ENCODE measurements at places on chromosomes 7 and 10.
A peak's percentile ranks its signal among the peaks of the same experiment; 100 is the strongest.

DNA sequence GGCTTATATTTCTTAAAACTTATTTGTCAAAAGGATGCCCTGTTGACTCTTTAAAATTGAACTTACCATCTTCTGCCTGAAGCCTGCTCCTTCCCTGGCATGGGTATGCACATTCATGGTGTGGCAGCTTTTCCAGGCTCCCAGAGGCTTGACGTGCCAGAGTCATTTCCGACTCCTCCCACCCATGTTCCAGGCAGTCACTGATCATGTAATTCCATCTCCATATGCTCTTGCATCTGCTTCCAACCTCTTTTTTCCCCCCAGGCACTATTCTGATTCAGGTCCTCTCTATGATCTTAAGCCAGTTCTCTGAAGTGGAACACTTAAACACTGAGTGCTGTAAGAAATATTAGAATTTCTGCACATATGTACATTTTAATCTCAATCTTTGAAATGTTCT lies 82.2 kb downstream of the CFAP58 start:
- DNase-seq: peak; percentile 61

- DNase-seq: no peak
Measured at GRCh38 chr7:107891636-107892366, 818 bp downstream of the DLD start.

GRCh38 chr7:125599387-125599786 lies 669.8 kb upstream of the POT1 start:
- no peak for DNase-seq

- DNase-seq: no peak
Measured at GRCh38 chr7:146291900-146292299, 175.3 kb downstream of the CNTNAP2 start.

GRCh38 chr10:93436591-93437085 lies 45.5 kb downstream of the MYOF start:
- no peak for DNase-seq

DNA sequence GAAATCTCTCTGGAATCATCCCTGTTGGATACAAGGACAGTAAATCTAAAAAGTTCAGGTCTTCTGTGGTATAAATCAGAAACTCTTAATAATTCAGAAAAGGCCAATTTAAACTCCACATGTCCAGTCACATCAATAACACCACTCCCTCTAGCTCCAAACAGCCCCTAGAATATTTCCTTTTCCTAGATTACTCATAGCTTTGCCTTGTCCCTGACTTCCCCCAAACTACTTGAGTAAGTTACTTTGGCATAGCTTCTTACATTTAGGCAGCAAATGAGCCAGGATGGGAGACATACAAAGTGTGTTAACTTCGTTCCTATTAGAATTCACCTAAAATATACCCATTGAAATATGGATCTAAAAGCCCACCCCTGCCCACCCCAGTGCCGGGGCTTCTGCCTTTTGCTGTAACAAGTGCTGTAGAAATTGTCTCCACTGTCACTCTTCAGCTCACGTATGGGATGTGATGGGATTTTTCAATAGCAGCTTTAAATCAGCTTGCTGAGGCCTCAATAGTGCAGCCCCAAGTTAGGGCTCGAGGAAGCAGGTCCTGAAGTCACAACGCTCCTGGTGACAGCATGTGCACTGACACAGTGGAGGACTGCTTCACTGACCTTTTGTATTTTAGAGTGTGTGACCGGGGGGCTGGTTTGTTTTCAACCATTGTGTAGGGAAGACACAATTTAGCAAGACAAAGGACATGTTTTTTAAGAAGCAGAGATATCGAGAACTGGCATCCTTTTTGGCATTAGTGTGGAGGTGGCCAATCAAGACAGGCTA lies 218.2 kb upstream of the KMT2E start:
- no peak for DNase-seq

- no peak for DNase-seq
Measured at GRCh38 chr10:106815427-106816043, 349.0 kb downstream of the SORCS1 start.

DNA sequence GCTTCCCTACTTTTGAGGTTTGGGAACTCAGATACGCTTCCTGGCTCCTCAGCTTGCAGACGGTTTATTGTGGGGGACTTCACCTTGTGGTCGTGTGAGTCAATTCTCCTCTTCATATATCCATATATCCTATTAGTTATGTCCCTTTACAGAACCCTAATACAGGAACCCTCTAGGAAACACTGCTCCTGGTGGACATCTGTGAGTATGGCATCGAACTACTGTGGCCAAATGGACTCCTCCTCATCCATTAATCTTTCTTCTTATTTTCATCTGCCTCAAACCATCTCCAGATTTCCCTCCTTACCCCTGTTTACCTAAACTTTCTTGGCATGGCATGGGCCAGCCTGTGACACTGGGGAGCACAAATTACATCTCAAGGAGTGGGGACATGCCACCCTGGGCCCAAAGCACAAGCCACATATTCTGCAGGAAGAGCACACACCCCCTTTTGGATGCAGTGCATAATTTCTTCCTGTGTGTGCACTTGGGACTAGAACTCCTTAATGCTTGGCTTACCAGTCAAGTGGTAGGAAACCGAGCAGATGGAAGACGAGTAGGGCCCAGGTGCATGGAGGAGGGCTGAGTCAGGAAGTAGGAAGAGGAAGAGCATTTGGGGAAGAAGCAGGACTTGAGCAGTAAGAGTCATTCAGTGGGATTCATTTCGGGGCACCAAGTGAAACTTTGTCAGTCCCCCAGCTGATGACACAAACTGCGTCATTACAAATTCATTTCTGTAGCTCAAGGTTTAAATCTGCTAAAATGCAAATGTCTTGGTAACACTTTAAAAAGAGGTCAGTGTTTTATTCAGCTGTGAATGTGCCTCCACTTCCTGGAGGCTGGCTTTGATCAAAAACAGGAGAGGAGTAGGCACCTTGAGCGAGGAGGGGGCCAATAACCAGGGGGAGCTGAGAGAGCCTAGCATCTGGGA lies 80.8 kb upstream of the PLXNA4 start:
- peak; percentile 75 for DNase-seq

DNA sequence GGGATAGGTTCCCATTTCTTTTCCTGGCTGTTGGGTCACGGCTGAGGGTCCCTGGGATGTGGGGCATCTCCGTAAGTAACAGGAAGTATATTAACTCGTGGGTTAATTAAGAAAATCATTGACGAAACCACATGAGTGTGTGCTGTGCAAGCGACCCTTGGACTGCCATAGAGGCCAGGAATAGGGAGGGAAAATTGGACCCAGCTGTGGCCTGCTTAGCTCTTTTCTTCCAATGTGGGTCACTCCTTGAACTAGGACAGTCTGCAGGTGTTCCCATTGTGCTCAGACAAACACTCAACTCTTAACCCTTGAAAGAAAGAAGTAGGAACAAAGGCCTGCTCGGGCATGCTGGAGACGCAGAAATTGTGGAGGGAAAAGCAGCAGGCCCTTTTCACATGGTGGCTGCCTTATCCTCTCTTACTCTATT lies 25.6 kb upstream of the PLEKHA1 start:
- no peak for DNase-seq

DNA sequence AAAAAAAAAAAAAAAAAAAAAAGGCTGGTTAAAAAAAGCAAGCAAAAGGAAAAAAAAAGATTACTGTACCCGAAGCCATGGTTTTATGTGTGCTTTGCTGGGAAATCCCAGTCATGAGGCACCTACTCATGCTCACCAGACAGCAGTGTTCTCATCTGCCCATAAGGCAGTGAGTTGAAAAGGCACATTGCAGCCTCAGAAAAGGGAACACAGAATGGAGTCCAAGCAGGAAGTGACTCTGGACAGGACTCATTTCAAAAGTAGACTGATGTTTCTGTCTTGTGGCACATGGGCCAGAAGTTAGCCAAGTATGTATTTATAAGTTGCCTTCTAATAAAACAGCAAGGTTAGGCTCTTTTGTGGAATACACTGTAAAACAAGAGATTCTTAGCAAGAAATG lies 40.2 kb downstream of the PDSS1 start:
- DNase-seq: no peak

DNA sequence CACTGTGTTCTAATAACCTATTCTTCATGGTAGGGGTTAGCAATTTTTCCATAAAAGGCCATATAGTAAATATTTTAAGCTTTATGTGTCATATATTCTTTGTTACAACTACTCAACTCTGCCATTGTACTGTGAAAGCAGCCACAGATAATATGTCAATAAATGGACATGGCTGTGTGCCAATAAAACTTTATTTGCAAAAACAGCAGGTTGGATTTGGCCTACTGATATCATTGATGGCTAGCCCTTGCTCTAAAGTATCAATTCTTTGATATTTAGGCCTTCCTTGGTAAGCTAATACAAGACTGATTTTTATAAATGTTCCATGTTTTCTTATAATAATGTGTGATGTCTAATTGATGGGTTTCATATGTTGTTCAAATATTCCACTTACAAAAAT lies 77.2 kb upstream of the OPALIN start:
- no peak for DNase-seq

DNA sequence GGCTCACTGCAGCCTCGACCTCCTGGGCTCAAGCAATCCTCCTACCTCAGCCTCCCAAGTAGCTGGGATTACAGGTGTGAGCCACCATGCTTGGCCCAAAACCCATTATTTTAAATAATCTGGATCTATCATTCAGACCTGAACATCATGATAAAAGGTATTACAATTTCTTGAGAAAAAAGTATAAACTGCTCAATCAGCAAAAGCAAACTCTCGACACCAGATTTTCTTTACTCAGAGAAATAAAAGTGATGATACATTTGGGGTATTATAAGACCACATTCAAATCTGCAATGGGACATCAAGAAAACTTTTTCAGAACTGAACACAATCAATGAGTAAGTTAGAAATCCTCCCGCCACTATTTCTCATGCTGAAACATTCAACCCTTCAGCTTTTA lies 41.2 kb downstream of the JMJD1C start:
- no peak for DNase-seq

- no peak for DNase-seq
Measured at GRCh38 chr10:68721673-68722335, 765 bp downstream of the CCAR1 start.

DNA sequence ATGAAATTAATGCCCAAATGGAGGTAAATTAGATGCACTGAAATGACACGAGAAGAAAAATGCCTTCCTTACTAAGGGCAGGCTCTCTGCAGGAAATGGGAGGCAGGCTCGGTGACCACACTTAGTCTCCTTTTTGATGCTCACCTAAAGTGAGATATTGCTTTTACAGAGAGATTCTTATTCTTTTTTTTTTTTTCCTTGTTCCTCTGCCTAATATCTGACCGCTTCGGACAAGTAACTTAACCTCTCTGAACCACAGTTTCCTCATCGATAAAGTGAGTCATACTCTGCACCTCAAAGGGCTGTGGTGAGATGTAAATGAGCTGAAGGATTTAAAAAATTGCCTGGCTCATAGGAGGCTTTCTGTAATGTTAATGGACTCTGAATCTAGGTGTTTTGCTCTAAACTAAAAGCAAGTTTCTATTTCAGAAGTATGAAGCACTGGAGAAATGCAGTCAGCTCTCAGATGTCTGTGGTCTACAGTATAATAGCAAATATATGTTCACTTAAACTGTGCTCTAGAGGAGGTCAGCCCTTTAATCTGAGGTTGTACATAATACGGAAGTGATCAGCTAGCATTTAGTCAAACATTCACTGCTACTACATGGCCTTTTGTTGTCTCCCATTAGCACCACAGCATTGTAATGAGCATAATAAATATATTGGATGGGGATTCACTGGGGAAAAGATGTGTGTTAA lies 23.2 kb downstream of the NKX2-3 start:
- DNase-seq: no peak

DNA sequence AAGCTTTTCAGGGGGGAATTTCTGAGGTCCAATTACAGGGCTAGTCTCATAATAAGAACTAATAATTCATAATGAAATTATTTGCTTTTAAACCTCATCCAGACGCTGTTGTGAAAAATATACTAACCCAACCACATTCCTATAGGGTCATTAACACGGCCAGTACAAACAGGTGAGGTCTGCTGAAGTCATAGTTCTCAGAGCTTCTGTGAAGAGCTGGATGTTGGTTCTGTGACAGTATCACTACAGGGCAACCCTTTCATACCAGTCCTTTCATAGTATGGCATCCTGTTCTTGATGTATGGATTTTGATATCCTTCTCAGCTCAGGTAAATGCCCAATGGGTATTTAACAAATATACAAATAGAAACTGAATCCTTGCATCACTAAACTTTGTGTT lies 62.3 kb upstream of the FAM133B start:
- DNase-seq: no peak

GRCh38 chr10:88810196-88810961 lies 7.8 kb downstream of the LIPM start:
- peak; percentile 24 for DNase-seq

DNA sequence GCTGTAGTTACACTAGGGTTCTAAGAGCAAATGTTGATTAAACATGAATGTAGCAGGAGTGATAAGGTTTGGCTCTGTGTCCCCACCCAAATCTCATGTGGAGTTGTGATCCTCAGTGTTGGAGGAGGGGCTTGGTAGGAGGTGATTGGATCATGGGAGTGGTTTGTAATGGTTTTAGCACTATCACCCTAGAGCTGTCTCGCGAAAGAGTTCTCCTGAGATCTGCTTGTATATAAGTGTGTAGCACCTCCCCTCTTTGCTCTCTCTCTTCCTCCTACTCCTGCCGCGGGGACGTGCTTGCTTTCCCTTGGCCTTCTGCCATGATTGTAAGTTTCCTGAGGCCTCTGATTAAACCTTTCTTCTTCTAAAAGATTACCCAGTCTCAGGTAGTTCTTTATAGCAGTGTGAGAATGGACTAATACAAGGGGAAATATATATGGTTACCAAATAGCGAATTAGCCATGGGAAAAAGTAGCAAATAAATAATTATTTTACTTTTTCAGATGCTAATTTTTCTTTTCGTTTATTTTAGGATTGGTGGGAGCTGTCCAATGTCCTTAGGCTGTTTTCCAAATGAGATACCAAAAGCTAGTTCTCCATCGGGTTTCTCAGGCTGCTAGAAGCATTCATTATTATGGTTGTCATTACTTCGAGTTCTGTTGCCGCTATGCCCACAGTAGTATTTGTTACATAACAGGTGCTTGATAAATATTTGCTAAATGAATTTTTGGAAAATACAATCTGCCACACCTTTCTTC lies 58.7 kb downstream of the PTEN start:
- DNase-seq: no peak

GRCh38 chr10:17685233-17685840 lies 41.4 kb downstream of the STAM start:
- DNase-seq: no peak

DNA sequence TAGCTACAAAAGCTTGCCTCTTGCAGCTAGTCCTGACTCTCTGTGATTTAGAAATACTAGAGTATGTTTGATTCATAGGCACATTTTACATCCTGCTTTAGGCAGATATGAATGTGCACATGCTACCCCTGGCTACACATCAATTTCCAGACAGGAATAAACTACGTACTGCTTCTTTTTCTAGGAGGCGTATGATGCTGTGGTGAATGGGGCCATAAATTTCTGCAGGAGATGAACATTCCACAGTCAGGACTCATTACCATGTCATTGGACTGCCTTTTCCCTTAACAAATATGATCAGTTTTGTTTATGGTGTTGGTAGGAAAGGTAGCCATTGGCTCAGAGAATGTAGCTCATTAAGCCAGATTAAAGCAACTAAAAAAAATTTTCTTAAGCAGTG lies 50.1 kb upstream of the IFRD1 start:
- DNase-seq: no peak

- peak; percentile 26 for DNase-seq
Measured at GRCh38 chr7:16926283-16926682, 44.5 kb upstream of the AGR3 start.

- DNase-seq: peak; percentile 27
Measured at GRCh38 chr10:131790021-131790420, 110.8 kb upstream of the PPP2R2D start.

- peak; percentile 59 for DNase-seq
Measured at GRCh38 chr10:21518149-21518640, 7.3 kb downstream of the SKIDA1 start.
